ENCODE measurements at places on chromosomes 2 and 18.

DNA sequence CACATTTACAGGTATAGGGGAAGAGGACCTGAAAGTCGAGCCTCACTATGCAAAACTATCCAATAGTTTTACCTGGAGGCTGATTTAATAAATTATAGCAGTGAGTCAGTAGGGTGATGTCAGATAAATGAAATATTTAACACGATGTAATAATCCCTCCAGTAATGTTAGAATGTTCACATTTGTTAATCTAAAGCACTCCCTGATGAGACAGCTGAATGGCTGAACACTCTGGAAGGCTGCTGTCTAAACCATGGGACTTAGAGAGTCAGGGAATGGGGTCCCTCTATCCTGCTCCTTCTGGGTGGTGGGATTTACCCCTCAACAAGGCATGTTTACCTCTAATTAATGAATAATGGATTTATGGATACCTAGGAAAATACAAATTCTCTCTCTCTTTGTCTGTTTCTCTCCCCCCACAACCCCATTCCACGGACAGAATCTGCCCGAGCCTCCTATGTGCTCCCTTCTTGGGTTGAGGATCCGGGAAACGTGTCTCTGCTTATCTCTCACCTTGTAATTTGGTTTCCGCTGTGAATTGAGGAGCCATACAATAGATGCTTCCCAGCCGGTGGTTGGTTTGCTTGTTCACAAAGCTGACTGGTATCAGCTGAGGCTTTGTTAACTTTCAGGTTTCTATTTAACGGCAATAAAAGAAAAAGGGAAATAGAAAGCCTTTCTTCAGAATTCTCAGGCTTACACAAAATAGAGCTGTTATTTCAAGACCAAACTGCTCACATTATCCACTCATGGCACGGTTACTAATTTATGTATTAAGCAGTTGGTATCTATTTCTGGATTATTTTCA is 25.9 kb downstream of the LRRC30 start:
- no peak for DNase-seq

- DNase-seq: no peak
Measured at GRCh38 chr2:65261676-65262075, 34.0 kb downstream of the ACTR2 start.

- no peak for DNase-seq
Measured at GRCh38 chr2:160269365-160269764, 69.3 kb upstream of the ITGB6 start.

- no peak for DNase-seq
Measured at GRCh38 chr18:9201224-9201623, 64.6 kb downstream of the ANKRD12 start.

DNA sequence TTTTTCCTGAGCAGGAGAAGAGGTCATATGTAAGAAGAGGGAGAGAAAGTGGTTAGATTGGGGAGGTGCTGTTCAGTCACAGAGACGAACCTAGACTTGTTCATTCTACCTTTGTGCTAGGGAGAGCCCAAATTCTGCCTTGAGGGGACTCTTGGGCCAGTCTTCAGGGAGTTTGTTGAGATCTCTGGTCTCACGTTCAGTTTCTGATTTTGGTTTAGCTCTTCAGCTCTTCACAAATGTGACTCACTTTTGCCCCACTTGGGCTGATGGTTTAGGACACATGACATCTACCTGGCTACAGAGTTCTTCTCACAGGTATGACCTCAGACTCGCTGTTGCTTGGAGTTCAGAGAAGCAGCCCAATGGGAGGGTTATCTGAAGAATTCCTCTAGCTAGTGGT is 49.2 kb upstream of the DARS1 start:
- no peak for DNase-seq

Measured in GM10248 (cell line).